ENCODE measurements at places on chromosomes 2 and 18. TPM values are rescaled to one million over a fixed set of nuclear protein-coding genes. Genes with fewer than 3 reads are reported as not detected.

The MC5R gene
- total RNA-seq: not detected

- DNase-seq: peak; percentile 85
Measured at GRCh38 chr18:11937874-11938478, 29.9 kb upstream of the MPPE1 start.

The ABCG8 gene
- total RNA-seq: not detected

The TMEM247 gene
- total RNA-seq: not detected

The RAB27B gene
- 0.10 TPM for total RNA-seq

The CCDC93 gene
- total RNA-seq: 25.2 TPM

The OSBPL1A gene
- 95.2 TPM for total RNA-seq

The CAPN13 gene
- total RNA-seq: not detected

DNA sequence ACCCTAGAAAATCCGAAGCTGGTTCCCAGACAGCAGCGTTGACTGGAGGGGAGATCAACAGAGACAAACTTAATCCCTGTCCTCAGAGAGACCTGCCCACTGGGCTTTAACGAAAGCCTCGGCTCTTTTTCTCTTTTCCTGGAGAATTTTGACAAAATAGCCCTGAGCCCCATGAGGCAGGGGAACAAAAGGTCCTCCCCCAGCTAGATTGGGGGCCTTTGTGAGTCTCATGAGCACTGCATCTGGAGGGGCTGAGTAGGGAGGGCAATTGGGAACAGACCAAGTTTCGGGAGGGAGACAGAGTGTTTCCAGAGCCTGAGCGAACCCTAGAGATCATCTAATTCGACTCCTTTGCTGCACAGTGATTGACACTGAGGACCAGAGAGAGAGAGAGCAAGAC, 123.9 kb upstream of the HAAO start:
- DNase-seq: no peak

- no peak for DNase-seq
Measured at GRCh38 chr18:48714873-48715272, 176.0 kb downstream of the CTIF start.

DNA sequence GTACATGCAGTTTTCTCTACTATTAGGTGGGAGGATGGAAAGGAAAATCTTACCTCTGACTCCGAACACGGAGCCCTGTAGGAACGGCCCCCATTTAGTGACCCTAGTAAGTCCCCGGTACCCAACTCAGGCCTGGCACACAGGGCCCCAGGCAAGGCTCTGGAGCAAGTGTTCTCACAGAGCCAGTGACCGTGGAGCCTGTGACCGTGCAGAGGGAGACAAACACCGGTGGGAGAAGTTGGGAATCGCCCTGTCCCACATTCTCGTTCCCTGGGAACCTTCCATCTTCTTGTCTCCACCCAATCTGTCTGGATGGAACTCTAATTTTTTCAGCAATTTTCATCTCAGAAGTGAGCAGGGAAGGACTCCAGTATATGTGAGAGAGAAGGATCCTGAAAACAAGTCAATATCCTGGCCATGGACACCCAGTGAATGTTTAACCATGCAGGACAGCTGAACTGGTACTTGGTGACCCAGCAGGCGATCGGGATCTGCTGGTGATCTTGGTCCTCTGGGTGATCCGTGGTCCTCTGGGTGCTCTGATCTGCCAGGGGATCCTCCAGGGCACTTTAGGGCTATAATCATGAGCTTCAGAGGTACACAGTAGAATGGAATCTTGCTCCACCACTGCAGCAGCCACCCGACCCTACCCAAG, 348.6 kb upstream of the ID2 start:
- no peak for DNase-seq

DNA sequence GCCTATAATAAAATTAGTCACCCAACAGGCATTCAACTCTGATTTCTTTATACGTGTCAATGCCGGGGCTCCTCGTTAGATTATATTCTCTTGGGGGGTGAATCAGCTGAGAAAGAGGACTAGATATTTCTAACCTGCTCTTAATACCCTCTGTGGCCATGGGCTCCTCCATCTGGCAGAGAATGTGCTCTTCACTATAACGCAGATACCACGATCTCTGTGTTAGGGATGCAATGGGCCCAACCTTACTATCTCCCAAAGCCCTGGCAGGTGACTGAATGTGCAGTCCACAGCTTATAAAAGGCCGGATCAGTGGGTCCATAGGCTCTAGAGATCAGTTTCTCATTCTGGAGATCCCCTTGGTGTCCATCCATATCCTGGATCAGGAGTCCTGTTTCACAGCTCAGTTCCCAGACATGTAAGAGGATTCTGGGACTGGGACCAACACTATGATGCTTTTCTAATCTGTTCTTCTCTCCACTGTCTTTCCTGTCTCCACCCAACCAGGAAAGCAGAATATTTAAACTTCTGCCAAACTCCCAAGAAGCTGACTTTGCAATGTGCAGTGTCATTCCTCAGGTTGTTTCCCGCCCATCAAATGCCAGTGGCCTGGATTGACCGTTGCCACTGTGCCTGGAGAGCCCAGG, 71.4 kb upstream of the CELF4 start:
- DNase-seq: no peak

- DNase-seq: no peak
Measured at GRCh38 chr2:216653931-216654365, 20.7 kb downstream of the IGFBP2 start.

The KCNF1 gene
- total RNA-seq: 0.17 TPM

The STPG4 gene
- total RNA-seq: not detected

GRCh38 chr18:4524096-4524495, 69.0 kb upstream of the DLGAP1 start:
- DNase-seq: no peak

- DNase-seq: no peak
Measured at GRCh38 chr2:11550901-11551568, 17.2 kb downstream of the GREB1 start.

- DNase-seq: no peak
Measured at GRCh38 chr2:198916548-198917080, 541.1 kb downstream of the SATB2 start.

The UBE2E3 gene
- total RNA-seq: 57.5 TPM

DNA sequence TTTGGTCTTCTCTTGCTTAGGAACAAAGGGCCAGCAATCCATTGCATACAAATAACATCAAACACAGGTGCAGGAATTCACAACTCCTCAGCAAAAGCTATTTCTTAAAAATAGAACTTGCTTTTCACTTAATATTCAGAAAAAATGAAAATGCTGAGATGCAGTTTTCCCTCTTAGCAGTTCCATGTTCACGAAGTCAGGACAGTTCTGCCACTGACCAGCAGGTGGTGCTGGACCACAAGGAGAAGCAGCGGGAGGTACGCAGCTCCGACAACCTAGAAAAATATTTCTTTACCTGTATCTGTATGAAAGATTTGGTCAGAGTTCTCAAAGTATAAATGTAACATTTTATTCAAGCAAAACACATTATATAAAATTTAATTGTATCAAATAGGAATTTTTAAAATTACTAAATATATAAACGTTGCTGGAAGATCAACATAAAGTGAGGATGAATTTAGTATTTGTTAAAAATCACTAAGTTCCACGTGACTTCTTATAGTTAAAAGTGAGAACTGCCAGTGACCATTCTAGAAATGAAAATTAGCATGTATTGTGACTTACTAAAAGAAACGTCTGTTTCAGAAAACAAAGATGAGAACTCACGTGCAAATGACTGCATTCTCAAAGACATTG, 48.8 kb downstream of the ADNP2 start:
- peak; percentile 86 for DNase-seq

- no peak for DNase-seq
Measured at GRCh38 chr2:109176928-109177327, 47.9 kb downstream of the SH3RF3 start.

The ZNF519 gene
- total RNA-seq: 3.7 TPM

Measured in left ventricle myocardium superior (tissue), 1 donor.